HepG2 (cell line): ENCODE measurements at places on chromosomes 7 and 10.
A peak's percentile ranks its signal among the peaks of the same experiment; 100 is the strongest.

GRCh38 chr7:93895859-93896600 is 5.5 kb upstream of the TFPI2 start:
- H3K27ac ChIP-seq: no peak overlapping the region
- no peaks in the 10 kb centered on the region for H3K4me1 ChIP-seq
- H3K4me3 ChIP-seq: no peak overlapping the region
- no peak for DNase-seq

GRCh38 chr10:7773845-7774801 is 13.7 kb downstream of the KIN start:
- no peak for DNase-seq
- peaks cover 19% of the 10 kb centered on the region for H3K36me3 ChIP-seq
- no peaks in the 10 kb centered on the region for H3K4me1 ChIP-seq
- no peak overlapping the region for H3K4me3 ChIP-seq
- H3K27ac ChIP-seq: no peak overlapping the region

- no peaks in the 10 kb centered on the region for H3K36me3 ChIP-seq
- no peaks in the 10 kb centered on the region for H3K4me1 ChIP-seq
- no peak overlapping the region for H3K4me3 ChIP-seq
- no peaks in the 10 kb centered on the region; the same call in 1 of the 2 replicates for H3K27me3 ChIP-seq
These were observed 34.4 kb downstream of the CCDC71L start for GRCh38 chr7:106626376-106627164.

GRCh38 chr10:89221919-89222318 is 14.8 kb upstream of the CH25H start:
- peaks cover 2% of the 10 kb centered on the region; the same call in 1 of the 2 replicates for H3K36me3 ChIP-seq
- H3K27ac ChIP-seq: no peak overlapping the region
- H3K4me1 ChIP-seq: no peaks in the 10 kb centered on the region
- H3K4me3 ChIP-seq: no peak overlapping the region

DNA sequence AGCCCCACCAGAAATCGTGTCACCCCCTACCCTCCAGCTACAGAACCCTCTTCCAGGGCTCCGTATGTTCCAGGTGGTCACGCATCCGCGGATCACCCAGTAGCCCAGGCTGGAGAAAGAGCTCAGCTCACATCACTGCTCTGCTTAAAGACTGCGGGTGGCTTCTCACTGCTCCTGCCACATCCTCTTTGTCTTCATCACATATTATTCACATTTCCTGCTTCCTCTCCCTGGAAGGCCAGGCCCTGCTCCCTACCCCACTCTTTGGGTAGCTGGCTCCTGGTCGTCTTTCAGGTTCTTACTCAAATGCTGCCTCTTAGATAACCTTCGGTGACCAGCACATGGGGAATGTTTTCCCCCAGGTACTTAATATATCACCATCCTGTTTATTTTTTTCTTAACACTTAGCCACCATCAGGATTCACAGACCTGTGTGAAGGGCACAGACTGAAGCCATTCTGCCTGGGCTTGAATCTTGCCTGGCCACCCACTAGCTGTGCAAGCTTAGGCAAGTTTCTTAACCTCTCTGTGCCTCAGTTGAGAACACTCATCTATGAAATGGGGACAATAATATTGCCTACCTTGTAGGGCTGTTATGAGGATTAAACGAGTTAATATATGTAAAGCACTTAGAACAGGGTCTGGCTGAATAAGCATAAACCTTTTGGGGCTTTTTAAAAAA is 307.8 kb downstream of the PRPF18 start:
- DNase-seq: no peak
- no peak overlapping the region for H3K27ac ChIP-seq
- no peak overlapping the region for H3K4me3 ChIP-seq
- no peaks in the 10 kb centered on the region for H3K36me3 ChIP-seq
- peaks cover 46% of the 10 kb centered on the region; the same call in 2 of the 3 replicates for H3K27me3 ChIP-seq

DNA sequence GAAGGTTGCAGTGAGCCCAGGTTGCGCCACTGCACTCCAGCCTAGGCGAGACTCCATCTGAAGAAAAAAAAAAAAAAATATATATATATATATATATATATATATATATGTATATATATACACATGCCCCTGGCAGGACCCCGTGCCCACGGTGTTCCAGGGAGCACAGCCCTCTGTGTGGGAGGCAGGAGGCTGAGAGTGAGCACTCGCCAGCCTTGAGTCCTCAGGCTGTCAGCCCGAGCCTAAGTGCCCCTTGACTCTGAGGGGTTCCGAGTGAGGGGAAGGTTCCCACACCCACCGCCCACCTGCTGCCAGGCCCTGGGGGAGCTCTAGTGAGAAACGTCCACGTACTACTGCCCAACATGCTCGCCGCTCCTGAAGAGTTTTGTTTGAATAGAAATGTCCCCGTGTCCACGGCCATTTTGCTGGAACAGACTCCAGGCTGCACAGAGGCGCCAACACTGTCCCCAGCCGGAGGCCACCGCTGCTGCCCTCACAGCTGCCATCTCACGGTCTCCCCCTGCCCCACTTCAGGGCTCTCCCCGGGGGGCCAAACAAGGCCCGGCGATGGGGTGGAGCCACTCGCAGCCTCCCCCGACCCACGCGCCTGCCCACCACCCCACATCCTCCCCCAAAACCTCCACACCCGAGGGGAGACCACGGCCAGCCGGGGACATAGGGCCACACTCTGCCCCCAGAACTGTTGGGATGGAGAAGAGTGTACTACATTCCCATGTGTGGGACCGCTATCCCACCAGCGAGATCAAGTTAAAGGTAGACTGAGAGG is 62.8 kb upstream of the EBF3 start:
- H3K4me1 ChIP-seq: no peaks in the 10 kb centered on the region
- H3K36me3 ChIP-seq: no peaks in the 10 kb centered on the region
- H3K4me3 ChIP-seq: no peak overlapping the region
- H3K27ac ChIP-seq: no peak overlapping the region

DNA sequence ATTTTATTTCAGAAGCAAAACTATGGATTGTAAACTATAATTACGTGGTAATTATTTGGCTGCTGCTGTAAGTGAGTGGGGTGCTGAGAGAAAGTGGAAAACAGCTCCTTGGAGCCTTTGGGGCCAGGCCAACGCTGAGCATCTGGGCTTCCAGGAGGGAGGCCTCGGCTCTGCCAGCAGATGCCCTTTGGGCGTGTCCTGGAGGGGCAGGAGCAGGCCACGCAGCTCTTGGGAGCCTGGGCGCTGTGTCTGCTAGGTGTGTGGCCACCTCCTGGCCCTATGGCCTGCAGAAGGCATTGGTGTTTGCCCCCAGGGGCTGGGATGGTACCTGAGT is 423.3 kb downstream of the GLRX3 start:
- no peak overlapping the region for H3K27ac ChIP-seq
- no peak overlapping the region for H3K4me3 ChIP-seq
- DNase-seq: no peak
- no peaks in the 10 kb centered on the region for H3K27me3 ChIP-seq
- H3K36me3 ChIP-seq: no peaks in the 10 kb centered on the region

DNA sequence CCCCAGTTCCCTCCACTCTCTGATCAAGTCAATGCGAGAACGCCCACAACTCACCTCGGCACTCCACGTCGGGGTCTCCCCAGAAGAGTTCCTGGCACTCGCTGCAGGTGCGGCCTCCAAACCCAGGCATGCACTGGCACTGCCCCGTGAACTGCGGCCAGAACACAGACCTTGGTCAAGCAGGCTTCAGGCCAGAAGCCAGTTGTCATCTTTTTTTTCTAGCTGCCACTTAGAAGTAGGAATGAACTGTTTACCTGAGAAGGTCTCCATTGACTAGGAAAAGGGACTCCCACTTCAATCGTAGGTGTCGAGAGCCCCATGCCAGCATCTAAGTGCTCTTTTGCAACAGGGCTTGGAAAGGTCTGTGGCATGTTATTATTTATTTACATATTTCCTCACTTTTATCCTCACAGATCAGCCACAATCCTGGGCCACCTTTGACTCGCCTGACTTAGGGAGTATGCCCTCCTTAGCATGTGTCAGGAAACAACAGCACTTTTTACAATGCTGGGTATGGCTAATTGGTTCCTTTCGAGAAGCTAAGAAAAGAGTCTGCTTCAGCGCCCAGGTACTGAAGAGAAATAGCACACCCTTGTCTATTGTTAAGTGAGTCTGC is 51.7 kb downstream of the LAMB1 start:
- H3K4me3 ChIP-seq: no peak overlapping the region
- no peak overlapping the region for H3K27ac ChIP-seq
- H3K4me1 ChIP-seq: peaks cover 61% of the 10 kb centered on the region
- peaks cover 57% of the 10 kb centered on the region for H3K36me3 ChIP-seq

- no peak for DNase-seq
- no peaks in the 10 kb centered on the region for H3K36me3 ChIP-seq
- no peaks in the 10 kb centered on the region for H3K27me3 ChIP-seq
- H3K4me1 ChIP-seq: no peaks in the 10 kb centered on the region
- H3K4me3 ChIP-seq: no peak overlapping the region
- no peak overlapping the region for H3K27ac ChIP-seq
These were observed 367.8 kb upstream of the IGFBP3 start for GRCh38 chr7:46288861-46289260.

DNA sequence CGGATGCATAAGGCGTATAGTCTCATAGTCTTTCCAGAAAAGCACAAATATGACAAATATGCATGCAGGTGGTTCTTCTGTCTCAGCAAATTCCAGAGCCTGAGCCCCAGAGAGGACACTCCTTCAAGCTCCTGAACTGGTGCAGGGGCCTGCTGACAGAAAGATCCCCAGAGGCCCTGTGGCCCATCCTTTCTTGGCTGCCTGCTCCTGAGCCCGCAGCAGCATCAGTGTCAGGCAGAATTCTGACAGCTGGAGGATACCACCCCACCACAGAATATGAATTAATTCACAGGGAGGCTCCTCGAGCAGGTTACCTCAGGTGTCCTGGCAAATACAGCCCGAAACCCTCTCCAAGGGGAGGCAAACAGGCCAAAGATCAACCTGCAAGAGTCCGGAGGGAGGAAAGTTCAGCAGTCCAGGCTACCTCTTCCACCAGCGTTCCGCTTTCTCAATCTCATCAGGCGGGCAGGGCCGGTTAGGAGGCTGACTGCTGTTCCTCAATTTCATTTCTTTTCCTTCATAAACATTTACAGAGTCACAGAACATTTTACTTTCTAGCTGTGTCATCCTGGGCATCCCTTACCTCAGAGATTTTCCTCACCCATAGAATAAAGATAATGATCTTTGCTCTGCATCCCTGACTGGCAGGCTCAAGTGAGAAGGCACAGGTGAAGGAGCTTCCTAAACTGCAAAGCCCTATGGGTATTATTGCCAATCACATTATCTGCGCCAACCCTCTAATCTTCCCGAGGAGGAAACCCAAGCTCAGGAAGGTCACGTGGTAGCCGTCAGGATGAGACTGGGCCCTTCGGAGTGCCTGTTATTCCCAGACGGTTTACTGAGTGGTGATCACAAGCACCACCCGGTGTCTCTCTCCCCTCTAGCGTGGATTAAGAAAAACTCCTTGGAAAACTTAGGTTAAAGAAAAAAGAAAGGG is 1.4 kb downstream of the DNAJB12 start:
- H3K4me1 ChIP-seq: peaks cover 24% of the 10 kb centered on the region
- DNase-seq: no peak
- peak overlapping the region; percentile 97 for H3K27ac ChIP-seq

- H3K27me3 ChIP-seq: peaks cover 12% of the 10 kb centered on the region
- H3K4me1 ChIP-seq: no peaks in the 10 kb centered on the region
- no peaks in the 10 kb centered on the region for H3K36me3 ChIP-seq
- H3K4me3 ChIP-seq: no peak overlapping the region
- H3K27ac ChIP-seq: no peak overlapping the region
These were observed 134.2 kb upstream of the NEBL start for GRCh38 chr10:21031232-21031795.

- no peaks in the 10 kb centered on the region for H3K27me3 ChIP-seq
- no peak overlapping the region for H3K4me3 ChIP-seq
- no peaks in the 10 kb centered on the region for H3K36me3 ChIP-seq
- DNase-seq: no peak
- H3K4me1 ChIP-seq: no peaks in the 10 kb centered on the region
These were observed 77.3 kb downstream of the FAM13C start for GRCh38 chr10:59285073-59285472.

- no peaks in the 10 kb centered on the region for H3K4me1 ChIP-seq
- DNase-seq: no peak
- H3K27ac ChIP-seq: no peak overlapping the region
- no peaks in the 10 kb centered on the region for H3K36me3 ChIP-seq
These were observed 975.8 kb upstream of the LRRTM3 start for GRCh38 chr10:65950075-65950474.

GRCh38 chr7:22864855-22865601 is 42.4 kb upstream of the TOMM7 start:
- H3K4me1 ChIP-seq: peaks cover 27% of the 10 kb centered on the region
- H3K36me3 ChIP-seq: no peaks in the 10 kb centered on the region
- H3K27ac ChIP-seq: peak overlapping the region; percentile 37
- DNase-seq: peak; percentile 34
- no peak overlapping the region for H3K4me3 ChIP-seq
- H3K27me3 ChIP-seq: no peaks in the 10 kb centered on the region

- H3K4me3 ChIP-seq: no peak overlapping the region
- no peaks in the 10 kb centered on the region; the same call in 1 of the 2 replicates for H3K4me1 ChIP-seq
- peaks cover 17% of the 10 kb centered on the region for H3K36me3 ChIP-seq
- DNase-seq: peak; percentile 14
- H3K27ac ChIP-seq: no peak overlapping the region
- H3K27me3 ChIP-seq: no peaks in the 10 kb centered on the region
These were observed 47.4 kb downstream of the LRRC4 start for GRCh38 chr7:127983804-127984332.
